ENCODE measurements at places on chromosomes 2 and 18.

DNA sequence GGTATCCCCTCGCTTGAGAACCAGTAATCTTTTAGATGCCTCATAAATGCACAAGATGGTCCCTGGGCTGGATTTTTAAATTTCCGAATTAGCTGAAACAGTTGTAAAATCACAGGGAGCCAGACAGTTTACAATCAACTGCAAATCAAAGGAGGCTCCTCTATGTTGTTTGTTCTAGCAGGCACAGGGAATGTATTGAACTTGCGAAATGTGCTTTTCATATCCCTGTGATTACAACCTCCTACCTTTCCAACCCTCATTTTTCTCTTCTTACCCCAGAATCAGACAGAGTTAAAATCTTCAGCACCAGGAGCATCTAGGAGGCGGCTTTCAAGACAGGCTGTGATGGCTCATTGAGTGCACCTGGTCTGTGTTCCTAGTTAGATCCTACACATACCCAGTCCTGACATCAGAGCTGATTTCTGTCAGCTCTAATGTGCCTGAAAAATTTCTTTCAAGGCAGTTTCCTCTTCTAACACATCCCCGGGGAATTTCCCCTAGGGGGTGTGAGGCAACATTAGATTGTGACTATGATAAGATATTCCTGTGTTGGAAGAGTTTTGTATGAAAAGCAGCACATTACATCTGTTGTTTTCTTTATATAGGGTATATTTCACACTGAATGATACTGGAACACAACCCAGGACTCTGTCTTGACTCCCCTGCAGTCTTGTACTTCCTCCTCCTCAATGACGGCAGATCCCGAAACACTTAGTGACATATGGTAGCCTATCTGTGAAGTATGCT, 17.9 kb upstream of the CAVIN2 start:
- DNase-seq, result peak; percentile 38

- no peak for DNase-seq
Observed at GRCh38 chr2:67625690-67626475, 228.8 kb downstream of the ETAA1 start.

DNA sequence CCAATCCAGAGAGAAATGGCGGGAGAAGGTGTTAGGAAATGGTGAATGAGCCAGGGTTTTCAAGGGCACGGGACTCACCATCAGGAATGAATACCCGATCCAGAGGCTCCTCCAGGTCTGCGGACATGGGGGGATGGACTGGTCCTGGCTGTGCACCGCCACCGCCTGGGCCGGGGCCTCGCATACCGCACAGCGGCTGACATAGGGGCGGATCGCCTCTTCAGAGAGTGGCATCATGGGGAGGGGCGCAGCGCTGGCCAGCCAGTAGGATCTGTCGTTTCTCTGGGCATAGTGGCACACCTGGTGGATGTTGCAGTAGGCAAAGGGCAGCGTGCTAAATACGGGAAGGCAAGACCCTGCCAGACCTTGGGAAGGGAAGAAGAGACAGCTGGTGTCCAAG, 156.1 kb downstream of the COL4A4 start:
- DNase-seq, result no peak

DNA sequence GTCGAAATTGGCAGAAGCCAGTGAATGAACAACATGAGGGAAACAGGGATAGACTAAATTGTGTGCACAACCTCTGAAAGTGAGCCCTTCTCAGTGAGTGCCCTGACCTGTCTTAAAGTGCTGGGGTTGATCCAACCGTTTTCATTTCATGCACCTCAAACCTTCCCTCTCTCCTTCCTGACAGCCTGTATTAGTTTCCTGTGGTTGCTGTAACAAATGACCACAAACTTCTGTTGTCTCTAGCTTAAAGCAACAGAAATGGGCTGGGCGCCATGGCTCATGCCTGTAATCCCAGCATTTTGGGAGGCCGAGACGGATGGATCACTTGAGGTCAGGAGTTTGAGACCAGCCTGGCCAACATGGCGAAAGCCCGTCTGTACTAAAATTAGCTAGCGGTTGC, 48.8 kb upstream of the PPP1CB start:
- DNase-seq, result no peak

- no peak for DNase-seq
Observed at GRCh38 chr2:120367649-120368048, 21.7 kb downstream of the INHBB start.

GRCh38 chr2:191565647-191566198, 112.2 kb upstream of the NABP1 start:
- no peak for DNase-seq

DNA sequence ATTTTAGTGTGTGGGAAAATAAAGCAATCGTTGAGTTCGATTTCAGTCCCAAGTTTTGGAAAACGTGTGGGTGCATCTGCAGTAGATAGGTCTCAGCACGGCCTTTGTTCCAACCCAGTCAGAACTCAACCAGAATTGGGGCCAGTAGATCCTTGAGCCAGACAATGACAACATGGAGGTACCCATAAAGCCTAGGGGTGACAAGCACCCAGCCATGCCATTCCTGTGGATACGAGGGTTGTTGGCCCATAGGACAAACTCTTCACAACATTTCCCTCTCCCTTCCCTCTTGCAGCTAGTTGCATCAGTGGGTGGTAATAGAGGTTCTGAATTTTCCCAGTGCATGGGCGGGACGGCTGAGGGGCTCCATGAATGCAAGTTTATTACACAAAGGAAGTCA, 60.1 kb downstream of the ST3GAL5 start:
- no peak for DNase-seq

DNA sequence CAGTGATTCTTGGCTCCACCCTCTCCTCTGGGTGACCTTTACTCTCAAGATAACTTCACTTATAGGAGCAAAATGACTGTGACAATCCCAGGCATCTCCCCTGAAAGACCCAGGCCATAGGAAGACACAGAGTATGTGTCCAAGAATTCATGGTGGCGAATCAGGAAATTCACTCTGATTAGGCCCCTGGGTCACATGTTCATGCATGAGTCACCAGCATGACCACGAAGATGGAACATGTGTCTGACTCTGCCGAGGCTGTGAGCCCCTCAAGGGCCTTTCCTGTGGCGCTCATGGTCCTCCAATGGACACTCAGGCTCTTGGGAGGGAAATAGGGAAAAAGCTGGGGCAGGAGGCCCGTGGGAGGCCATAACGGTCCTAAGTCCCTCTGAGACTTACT, 74.0 kb upstream of the TEX51 start:
- DNase-seq, result no peak

DNA sequence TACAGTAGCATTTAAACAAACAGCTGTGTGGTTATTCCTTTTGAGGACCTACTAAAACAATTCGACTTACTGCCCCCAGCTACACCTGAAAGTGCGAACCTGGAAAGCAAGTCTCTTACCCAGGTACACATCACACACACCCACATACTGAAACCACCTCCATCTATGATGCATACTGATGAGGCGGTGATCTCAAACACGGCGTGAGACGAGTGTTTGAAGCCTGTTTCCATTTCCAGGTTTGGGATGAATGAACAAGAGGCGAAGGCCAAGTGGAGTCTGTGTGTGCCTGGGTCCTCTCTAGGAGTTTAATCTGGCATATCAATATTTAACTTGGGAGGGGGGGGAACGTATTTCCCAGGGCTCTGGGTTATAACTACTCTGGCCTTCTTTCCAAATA, 1.6 kb downstream of the TMEM185B start:
- no peak for DNase-seq

GRCh38 chr2:241859436-241860183, 916 bp upstream of the PDCD1 start:
- peak; percentile 49 for DNase-seq

All from putamen (tissue), 1 donor.